ENCODE measurements at places on chromosomes 4 and X. TPM values are rescaled to one million over a fixed set of nuclear protein-coding genes. Genes with fewer than 3 reads are reported as not detected.

The ACE2 gene
- 0.07 TPM for total RNA-seq

The ZCCHC18 gene
- 0.88 TPM for total RNA-seq

The SPATA4 gene
- not detected for total RNA-seq

The GAGE13 gene
- total RNA-seq, result not detected

The UGT2B15 gene
- not detected for total RNA-seq

The OTC gene
- not detected for total RNA-seq

The CENPI gene
- total RNA-seq, result 44.7 TPM
